ENCODE measurements at places on chromosomes 5 and 9.

GRCh38 chr9:19233344-19233743 is 2.9 kb downstream of the DENND4C start:
- no peak for DNase-seq

DNA sequence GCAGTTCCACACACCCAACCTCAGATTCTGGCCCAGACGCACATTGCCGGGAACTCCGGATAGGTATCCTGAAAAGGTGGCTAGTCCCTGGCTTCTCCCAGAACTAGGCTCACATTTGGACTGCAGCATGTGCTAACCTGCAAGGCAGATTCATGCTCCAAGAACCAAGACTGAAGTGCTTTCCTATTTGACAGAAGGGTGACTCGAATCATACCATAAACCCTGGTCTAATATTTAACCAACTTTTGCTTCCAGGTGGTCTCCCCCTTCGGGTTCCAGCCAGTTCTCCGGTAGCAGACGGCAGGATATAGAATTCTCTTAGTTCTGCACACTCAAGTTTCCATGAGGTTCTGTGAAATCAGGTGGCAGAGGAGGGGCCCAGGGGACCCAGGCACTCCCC is 7.6 kb downstream of the PTGES start:
- DNase-seq = no peak

- no peak for DNase-seq
Measured at GRCh38 chr9:128546504-128546903, 5.9 kb upstream of the SPTAN1 start.

GRCh38 chr5:107294211-107294550 is 376.6 kb downstream of the EFNA5 start:
- peak; percentile 78 for DNase-seq

- DNase-seq = no peak
Measured at GRCh38 chr5:159456722-159457465, 126.6 kb upstream of the IL12B start.

- no peak for DNase-seq
Measured at GRCh38 chr9:21852754-21853153, 50.3 kb downstream of the MTAP start.

DNA sequence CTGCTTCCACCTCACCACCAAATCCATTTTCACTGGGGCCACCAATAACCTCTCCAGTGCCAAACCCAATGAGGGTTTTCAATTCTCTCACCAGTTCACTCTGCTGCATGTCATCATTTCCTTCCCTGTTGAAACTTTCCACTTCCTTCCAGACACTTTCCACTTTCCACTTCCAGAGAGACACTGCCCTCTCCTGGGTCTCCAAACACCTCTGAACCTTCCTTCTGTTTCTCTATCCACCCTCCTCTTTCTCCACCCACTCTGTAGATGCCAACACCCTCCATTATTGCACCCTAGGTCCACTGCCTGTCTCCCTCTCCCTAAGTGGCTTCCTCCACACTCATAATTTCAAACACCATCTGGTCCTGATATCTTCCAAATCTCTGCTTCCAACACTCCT is 39.6 kb downstream of the PDE6A start:
- no peak for DNase-seq

DNA sequence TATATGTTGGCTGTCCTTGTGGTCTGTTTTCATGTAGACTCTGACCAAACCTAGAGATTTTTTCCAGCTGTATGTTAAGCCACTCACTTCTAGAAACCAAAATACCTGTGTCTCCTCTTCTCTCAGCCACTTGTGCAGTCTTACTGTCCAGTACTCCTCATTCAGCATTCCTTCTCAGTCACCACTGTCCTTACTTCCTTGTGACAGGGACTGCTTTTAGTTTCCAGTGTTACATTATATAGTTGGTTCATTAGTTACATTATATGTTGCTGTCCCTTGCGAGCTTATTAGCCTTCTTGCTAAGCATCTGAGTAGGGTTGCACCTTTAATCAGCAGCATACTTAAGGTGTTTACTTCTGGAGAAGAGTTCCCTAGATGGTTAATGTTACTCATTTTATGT is 4.3 kb downstream of the ATP6V1G1 start:
- DNase-seq = no peak

GRCh38 chr5:81517462-81517861 is 123.5 kb upstream of the ACOT12 start:
- no peak for DNase-seq

DNA sequence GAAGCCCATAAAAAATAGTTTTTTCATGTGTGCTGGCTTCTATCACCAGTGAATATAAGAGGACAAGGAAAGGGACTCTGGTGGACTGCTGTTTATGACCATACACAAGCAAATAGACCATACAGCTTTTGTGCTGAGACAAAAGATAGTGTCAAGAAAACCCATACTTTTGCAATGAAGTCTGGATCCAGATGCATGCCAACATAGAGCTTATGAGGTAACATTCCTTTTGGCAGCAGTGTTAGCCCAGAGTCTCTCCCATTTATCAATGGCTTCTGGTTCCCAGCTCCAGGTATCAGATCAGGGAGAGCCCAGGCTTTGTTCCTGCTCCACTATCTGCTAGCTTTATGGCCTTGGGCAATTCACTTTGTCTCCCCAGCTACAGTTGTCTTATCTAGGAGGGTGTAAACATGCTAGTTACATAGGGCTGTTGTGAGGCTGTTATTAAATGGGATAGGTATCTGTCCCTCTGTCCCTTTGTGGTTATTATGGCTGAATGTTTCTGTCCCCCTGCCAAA is 55.6 kb downstream of the CCDC192 start:
- no peak for DNase-seq

GRCh38 chr9:88975966-88976889 is 15.0 kb upstream of the S1PR3 start:
- no peak for DNase-seq

- DNase-seq = no peak
Measured at GRCh38 chr5:10264604-10265003, 14.5 kb downstream of the CCT5 start.

Data from SIG-M5 (cell line).